ENCODE measurements at places on chromosomes 5 and 9. TPM values are rescaled to one million over a fixed set of nuclear protein-coding genes. Genes with fewer than 3 reads are reported as not detected.

The HRH2 gene
- 2.9 TPM for total RNA-seq

The SPOCK1 gene
- total RNA-seq = not detected

The PRKAA1 gene
- 105 TPM for total RNA-seq

The GNA14 gene
- not detected for total RNA-seq

The IRX4 gene
- total RNA-seq = not detected

The NR2F1 gene
- not detected for total RNA-seq

GRCh38 chr5:41707853-41708603, 162.2 kb downstream of the OXCT1 start:
- DNase-seq = no peak

GRCh38 chr5:175484322-175484721, 6.0 kb downstream of the SFXN1 start:
- no peak for DNase-seq

DNA sequence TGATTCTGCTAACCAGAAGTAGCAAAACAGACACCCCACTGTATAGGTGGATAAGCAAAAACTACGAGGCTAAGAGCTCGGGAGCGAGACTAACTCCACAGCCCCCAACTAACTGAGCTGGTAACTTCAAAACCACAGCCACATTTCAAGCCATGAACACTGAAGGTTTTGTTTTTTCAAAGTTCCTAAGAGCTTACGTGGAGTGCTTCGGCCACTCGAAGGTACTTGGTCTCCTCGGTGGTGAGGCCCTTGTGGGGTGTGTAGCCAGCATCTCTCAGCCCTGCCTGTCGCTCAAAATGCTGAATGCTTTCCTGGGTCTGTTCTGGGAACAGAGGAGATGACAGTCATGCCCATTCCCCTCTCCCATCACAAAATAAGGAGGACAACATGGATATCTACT, 11.1 kb downstream of the KIAA1191 start:
- no peak for DNase-seq

DNA sequence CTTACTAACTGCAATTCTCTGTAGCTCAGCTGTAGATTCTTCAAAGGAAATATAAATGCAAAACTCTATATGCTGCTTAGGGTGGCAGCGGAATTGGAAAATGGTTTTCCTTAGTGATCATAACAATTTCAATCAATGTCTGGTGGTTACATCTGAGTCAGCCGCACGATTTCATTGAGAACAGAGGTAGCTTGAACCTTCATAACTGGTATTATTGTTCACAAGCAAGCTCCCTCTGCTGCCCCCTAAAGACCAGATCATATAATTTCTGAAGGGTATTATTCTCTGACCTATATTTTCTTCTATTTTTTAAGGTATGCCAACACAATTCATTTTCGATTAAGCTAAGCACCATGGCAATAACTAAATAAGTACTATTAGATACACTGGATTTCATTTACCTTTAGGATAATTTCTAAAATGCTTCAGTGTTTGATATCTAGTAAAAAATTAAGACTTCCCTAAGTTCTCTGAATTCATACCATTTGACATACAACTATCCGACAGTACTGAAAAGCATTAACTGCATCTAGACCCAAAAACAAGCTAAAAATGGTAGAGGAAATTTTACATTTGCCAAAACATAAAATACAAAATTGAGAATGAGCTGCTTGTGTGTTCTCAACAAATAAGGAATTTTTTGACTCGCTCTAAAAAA, 181.1 kb upstream of the SPEF2 start:
- no peak for DNase-seq

- DNase-seq = no peak
These were observed 58.2 kb upstream of the PTCH1 start for GRCh38 chr9:95574866-95575553.

GRCh38 chr9:126052791-126053190, 273.8 kb upstream of the MVB12B start:
- DNase-seq = no peak

DNA sequence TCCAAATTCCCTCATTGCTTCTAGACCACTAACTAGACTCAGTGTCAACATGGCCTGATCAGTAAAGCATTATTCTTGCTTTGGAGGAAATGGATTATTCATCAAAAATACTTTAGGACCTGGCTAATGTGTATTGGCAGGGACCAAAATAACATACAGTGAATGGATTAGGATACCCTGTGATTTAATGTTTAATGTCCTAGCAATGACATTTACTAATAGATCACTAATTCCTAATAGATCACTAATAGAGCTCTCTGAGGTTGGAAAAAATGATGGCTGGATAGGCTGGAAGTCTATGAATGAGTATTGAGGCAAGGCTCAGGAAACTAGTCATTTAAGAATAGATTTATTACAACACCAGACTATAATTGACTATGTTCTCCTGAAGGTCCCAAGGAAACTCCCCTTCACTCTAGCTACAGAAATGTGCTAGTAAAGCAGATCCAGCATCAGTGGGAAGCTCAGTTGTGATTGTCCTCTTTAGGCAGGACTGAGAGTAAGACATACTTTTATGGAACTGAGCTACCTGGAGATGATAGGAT, 46.1 kb upstream of the CHSY3 start:
- no peak for DNase-seq

DNA sequence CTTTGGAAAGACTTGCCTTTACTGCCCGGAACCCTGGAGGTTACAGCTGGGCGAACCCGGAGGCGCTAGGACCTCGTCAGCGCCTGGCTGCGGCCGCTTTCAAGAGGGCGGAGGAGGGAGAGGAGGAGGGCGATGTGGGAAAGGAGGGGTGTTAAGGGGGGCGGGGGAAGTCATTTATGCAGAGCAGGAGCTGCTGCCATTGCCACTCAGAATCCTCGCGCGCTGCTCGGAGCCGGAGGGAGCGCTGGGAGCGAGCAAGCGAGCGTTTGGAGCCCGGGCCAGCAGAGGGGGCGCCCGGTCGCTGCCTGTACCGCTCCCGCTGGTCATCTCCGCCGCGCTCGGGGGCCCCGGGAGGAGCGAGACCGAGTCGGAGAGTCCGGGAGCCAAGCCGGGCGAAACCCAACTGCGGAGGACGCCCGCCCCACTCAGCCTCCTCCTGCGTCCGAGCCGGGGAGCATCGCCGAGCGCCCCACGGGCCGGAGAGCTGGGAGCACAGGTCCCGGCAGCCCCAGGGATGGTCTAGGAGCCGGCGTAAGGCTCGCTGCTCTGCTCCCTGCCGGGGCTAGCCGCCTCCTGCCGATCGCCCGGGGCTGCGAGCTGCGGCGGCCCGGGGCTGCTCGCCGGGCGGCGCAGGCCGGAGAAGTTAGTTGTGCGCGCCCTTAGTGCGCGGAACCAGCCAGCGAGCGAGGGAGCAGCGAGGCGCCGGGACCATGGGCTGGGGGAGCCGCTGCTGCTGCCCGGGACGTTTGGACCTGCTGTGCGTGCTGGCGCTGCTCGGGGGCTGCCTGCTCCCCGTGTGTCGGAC, at the start of gene PCSK5:
PCSK5 (plus strand) TSS at position 202 of the 805 bp plus-strand sequence; CDS start at position 711, 509 bp downstream.
- peak; percentile 87 for DNase-seq

GRCh38 chr5:116524966-116525365, 49.7 kb downstream of the SEMA6A start:
- DNase-seq = no peak

DNA sequence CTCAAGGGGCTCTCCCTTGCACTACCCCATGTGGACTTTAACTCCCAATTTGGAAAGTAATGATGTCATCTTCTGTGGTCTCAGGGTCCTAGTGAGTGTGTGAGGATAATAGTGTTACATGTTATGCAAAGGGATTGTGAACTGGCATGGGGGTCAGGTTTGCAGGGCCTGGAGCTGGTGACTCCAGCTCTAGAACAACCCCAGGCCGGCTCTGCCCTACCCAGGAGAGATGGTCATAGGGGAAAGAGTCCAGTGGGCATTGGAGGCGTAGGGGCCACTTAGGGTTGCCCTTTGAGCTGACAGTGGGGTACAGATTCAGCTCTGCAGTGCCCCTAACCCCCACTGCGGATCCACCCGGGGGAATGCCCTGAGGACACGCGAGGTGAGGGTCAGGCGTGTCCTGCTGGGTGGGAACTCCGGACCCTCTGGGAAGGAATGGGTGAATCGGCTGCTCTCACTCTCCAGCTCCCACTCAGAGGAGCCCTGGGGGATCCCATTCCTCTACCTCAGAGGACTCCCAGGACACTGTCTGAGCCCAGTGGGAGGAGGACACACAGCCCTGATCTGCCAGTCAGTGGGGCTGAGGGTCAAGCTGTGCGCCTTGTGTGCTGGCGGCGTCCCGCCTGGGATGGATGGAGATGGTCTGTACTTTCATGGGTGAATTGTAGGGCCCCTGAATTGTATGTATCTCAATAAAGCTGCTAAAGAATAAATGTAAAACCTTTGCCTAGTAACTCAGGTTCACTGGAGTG, 2.5 kb upstream of the NKD2 start:
- DNase-seq = no peak

GRCh38 chr9:105436783-105437182, 11.1 kb upstream of the FSD1L start:
- DNase-seq = no peak

- DNase-seq = no peak
These were observed 111.6 kb downstream of the ZNF608 start for GRCh38 chr5:124634741-124635323.

Data from CD4-positive, alpha-beta T cell (primary cell).